Stimulated activated naive CD4-positive, alpha-beta T cell treated with Interleukin-2 at 50 U/mL for 16 hours (primary cell): ENCODE measurements at places on chromosomes 3 and 15.

- DNase-seq, result no peak
These were observed 25.7 kb downstream of the DCLK3 start for GRCh38 chr3:36738702-36739101.

- DNase-seq, result no peak
These were observed 130.5 kb upstream of the THRB start for GRCh38 chr3:24624938-24625681.

DNA sequence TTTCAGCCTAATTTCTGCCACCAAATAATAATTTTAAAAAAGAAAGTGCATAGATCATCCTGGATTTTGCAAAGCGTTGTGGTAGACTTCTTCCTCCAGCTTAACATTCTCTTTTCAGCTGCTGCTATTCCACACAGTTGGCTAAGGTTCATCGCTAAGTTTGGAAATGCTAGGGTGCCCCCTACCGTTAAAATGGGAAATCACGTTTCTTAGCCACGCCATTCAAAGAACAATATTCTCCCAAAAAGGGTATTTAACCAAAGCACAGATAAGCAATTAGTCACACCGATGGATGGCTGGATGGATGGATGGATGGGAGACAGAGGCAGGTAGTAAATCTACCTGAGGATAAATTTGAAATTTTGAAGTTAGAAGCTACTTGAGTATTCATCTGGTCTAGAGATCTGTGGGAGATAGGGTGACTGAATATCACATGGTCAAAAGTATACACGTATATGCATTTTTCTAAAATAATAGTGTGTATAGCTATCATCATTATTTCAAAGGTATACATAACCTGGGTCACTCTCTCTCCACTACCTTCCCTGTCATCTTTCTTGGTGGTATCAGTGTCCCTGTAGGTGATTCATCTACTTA is 67.2 kb downstream of the EFHB start:
- peak; percentile 1 for DNase-seq

GRCh38 chr3:124498891-124499290 is 231.4 kb upstream of the UMPS start:
- DNase-seq, result no peak

DNA sequence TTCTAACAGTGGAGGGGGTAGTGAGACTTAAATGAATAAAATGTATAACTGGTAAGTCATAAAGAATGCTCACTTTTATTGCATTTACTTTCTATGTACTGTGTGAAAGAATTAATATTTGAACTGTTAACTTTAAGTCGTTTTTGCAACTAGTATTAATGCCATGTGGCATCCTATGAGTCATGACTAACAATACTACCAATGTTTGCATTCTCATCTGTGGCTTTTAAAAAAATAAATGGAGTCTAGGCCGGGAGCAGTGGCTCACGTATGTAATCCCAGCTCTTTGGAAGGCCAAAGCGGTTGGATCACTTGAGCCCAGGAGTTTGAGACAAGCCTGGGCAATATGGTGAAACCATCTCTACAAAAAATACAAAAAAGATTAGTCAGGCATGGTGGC is 5.2 kb downstream of the C3orf49 start:
- no peak for DNase-seq

DNA sequence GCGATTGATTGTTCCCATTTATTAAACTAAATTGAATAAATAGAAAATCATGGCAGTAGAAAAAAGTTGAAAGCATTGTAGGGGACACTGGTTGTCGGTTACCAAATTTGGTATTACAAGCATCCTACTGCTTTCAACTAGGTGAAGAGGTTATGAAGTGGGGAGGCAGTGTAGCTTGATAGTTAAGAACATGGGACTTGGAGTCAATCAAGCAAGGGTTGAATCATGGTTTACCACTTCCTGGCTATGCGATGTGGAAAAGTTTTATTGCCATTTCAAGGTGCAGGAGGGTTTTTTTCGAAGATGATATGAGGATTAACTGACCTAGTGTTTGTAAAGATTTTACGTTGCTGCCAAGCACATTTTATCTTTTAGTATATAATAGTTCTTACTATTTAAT is 318.2 kb upstream of the KCNH8 start:
- DNase-seq, result no peak
